ENCODE measurements at places on chromosomes 4 and X.
A peak's percentile ranks its signal among the peaks of the same experiment; 100 is the strongest.

- DNase-seq = no peak
Observed at GRCh38 chrX:70041993-70042392, 7.7 kb downstream of the AWAT2 start.

GRCh38 chr4:6074758-6075157 is 56.5 kb upstream of the C4orf50 start:
- no peak for DNase-seq

GRCh38 chrX:25544641-25545040 is 528.9 kb upstream of the ARX start:
- no peak for DNase-seq

DNA sequence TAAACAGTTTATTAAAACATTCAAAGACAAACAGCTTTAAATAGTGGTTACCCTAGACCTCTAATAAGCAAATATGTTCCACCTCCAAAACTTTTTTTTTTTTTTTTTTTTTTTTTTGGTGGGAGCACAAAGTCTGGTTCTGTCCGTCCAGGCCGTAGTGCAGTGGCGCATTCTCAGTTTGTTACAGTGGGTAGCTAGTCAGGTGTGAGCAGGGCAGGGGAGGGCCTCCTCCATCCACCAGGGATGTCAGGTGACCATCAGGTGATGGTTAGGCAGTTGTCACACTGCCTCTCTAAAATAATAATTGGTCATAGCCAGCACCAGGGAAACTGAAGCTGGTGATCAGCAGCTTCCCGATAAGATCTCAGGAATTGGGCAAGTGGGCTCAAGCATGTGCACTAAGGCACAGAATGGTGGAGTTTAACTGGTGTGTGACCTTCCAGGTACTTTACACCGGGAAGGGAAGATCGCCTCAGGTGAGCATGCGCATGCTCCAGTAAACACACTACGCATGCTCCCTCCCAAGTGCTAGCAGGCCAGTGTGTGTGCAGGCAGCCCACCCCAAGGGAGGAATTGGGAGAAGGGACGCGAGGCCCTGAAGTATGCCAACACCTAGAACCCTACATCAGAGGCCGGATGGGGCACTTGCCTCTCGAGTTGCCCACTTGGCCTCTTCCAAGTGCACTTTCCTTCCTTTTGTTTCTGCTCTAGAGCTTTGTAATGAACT is 27.2 kb downstream of the TNIP2 start:
- no peak for DNase-seq

- DNase-seq = no peak
Observed at GRCh38 chr4:85106805-85107336, 140.4 kb upstream of the WDFY3 start.

DNA sequence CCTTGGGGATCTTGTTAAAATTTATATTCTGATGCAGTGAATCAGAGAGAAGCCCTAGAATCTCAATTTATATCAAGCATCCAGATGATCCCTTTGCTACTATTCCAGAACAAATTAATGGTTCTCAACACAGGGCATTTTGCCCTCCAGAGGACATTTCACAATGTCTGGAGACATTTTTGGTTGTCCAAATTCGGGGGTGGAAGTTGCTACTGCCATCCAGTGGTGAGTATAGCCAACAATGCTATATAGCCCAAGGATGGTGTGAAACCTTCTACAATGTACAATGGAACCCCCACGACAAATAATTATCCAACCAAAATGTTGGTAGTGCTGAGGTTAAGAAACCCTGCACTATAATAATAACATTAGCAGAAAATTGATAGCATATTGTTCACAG is 2440.0 kb downstream of the PCDH7 start:
- DNase-seq = no peak

- no peak for DNase-seq
Observed at GRCh38 chrX:106933538-106933961, 13.3 kb downstream of the CLDN2 start.

GRCh38 chr4:145345401-145345800 is 136.3 kb upstream of the SMAD1 start:
- DNase-seq = no peak

DNA sequence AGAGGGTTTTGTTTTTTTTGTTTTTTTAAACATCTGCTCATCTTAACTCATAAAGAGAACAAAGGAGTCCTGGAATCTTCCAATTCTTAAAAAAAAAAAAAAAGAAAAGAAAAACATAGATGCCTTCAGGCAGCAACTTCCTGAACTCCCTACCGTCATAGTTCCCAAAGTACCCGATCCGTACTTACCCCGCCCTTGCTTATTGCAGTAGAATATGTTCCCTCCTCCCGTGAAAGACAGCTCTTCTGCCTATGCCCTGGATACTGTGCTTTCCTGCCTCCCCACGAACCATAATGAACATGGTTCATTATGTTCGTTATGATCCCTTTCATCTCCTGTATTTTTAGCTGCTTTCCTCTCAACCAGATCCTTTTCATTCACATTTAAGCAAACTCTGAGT is 40.3 kb downstream of the KLHL5 start:
- no peak for DNase-seq

DNA sequence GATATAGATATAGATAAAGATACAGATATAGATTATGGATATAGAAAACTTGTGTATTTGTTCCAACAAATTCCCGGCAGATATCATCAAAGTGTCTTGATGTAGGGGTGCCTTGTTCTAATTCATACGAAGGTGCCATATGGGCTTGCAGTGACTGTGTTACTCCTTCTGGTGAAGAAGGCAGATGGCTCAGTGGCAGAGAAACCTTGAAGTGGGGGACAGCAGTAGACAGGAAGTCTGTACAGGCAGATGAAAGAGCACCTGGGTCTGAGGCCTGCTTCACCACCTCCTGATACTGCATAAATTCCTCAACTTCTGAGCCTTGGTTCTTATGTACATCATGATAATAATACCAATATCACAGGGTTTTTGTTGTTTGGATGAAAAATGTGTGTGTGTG is 179.5 kb upstream of the GATB start:
- peak; percentile 62 for DNase-seq

DNA sequence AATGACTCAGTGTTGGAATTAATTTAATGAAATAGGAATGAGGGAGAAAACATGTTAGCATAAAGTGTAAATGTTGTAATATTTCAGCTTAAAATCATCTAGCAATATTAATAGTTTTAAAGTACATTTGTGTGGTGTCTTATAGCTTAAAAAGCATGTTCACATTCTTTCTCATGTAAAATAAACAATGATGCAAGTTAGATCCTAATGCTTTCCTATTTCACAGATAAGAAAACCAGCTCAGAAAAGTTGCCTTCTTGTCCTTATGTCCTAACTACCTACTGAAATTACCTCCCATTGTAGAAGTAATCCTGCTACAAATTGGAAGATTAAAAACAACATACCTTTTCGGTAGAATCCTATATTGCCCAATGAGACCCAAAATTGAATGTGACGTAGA is 40.9 kb upstream of the PRDM8 start:
- no peak for DNase-seq

DNA sequence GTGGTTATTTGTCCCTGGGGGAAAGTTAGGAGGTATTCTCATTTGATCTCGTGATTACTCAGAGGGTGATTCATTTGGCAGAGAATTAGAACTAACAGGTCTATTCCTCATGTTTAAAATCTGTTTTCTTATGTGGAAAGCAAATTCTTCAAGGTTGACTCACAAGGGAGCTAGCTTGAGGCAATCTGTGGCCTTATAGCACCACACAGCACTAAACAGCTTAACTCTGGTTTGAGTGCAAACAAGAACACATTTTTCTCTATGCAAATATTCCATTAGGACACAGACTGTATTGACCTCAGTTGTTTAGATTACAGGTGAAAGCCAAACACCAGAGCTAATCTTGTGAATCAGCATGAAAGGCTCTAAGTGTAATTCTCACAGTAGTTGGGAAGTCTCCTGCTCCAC is 694.4 kb upstream of the POU3F4 start:
- DNase-seq = no peak
